ENCODE measurements at places on chromosomes 13 and 19. TPM values are rescaled to one million over a fixed set of nuclear protein-coding genes. Genes with fewer than 3 reads are reported as not detected.

The PBX4 gene
- polyA plus RNA-seq = 1.3 TPM

The SLITRK6 gene
- 0.80 TPM for polyA plus RNA-seq

The APOC4 gene
- not detected for polyA plus RNA-seq

The TMEM150B gene
- polyA plus RNA-seq = not detected

The MBNL2 gene
- polyA plus RNA-seq = 27.4 TPM

The DIRAS1 gene
- polyA plus RNA-seq = 11.1 TPM

The MAST1 gene
- 0.25 TPM for polyA plus RNA-seq

- DNase-seq = no peak
Measured at GRCh38 chr13:73822668-73823592, 311.3 kb downstream of the KLF12 start.

DNA sequence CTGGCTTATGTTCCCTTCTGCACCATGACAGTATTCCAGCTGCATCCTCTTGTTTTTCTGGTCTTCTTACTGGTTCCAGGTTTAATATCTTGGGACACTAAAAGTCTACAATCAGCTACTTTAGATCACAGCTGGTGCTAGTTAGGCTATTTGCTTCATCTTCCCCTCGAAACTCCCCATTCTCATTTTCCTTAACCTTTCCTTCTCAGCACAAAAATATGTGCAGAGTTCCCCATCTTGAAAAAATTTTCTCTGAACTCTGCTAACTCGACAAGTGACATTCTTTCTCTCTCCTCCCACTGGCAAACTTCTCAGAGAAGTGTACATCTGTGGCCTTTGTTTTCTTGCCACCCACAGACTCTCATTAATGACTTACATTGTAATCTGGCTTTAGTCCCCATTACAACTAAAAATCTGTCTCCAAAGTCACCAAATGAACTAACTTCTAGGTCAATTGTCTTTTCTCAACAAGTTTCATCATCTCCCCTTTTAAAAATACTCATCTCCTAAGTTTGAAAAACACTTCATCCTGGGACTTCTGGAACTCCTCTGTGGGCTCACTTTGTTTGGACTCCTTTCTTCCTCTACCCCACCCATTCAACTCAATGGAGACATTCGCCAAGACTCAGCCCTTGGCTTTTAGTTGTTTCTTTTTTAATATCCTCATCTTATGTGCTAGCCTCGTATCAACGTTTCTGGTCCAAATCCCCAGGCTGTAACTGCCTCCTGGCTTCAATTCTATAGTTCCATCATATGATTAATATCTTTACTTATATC is 7.1 kb upstream of the KL start:
- DNase-seq = peak; percentile 24

DNA sequence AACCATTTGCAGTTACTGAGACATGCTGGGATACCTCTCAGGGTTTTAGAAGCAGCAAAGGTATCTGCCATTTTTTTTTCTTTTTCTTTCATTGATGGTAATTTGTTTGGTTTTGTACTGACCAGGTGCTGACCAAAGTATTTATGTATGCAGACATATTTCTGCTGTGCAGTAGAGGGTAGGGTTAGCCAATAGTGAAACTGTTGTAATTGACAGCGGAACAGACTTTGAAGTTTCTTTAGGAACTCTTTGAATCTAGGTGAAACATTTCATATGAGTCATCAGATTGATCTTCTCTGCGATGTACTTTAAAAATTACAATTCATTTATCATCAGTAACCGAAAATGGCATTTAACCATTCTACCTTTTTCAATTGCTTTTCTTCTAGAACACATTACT is 63.0 kb downstream of the ITGBL1 start:
- DNase-seq = no peak

DNA sequence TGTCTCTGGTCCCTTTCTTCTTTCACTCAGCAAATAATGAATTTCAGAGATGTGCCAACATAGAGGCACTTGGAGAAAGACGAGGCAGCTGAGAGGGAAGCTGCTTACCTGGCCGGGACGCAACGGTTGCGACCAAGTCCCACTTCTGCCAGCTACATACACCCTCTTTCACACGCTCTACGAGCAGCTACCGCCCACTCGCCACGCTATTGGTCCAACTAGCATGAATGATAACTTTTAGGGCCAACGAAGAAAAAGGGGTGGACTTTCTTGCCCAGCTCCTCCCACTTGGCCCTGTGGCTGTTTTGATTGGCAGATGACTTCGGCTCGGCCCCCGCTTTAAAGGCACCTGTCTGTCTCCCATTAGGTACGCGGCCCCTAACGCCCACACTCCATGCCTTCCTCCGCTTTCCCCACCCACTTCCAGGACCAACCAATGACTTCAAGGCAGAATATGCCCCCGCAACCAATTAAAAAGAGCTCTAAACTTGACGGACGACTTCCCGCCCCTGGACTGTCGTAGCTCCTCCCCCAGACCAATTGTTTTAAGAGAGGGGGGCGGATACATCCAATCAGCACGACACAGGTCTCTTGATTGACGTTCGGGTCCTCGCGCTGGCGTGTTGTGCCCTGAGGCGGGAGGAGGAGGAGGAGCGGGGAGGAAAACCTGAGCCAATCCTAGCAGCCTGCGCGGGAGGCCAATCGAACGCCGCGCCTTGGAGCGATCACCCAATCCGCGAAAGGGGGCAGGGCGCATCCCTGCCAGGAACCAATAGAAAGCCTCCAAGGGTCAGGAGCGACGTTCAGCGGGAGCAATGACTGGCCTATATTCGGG is 481 bp upstream of the CNOT3 start:
- peak; percentile 100 for DNase-seq

GRCh38 chr19:28322491-28322890 is 890.5 kb downstream of the UQCRFS1 start:
- no peak for DNase-seq

DNA sequence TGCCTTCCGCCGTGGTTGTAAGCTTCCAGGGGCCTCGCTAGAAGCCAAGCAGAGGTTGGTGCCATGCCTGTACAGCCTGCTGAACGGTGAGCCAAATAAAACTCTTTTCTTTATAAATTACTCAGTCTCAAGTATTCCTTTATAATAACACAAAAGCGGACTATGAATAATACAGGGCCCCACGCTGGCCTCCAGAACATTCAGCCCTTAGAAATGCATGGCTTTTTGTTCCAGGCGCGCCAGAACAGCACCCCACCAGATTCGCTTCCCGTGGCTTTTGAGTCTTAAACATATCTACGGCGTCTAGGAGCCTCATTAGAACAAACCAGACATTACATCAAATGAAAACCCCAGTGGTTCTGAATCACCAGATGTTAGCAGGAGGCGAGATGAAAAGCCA is 75.1 kb downstream of the SLC15A1 start:
- DNase-seq = no peak

DNA sequence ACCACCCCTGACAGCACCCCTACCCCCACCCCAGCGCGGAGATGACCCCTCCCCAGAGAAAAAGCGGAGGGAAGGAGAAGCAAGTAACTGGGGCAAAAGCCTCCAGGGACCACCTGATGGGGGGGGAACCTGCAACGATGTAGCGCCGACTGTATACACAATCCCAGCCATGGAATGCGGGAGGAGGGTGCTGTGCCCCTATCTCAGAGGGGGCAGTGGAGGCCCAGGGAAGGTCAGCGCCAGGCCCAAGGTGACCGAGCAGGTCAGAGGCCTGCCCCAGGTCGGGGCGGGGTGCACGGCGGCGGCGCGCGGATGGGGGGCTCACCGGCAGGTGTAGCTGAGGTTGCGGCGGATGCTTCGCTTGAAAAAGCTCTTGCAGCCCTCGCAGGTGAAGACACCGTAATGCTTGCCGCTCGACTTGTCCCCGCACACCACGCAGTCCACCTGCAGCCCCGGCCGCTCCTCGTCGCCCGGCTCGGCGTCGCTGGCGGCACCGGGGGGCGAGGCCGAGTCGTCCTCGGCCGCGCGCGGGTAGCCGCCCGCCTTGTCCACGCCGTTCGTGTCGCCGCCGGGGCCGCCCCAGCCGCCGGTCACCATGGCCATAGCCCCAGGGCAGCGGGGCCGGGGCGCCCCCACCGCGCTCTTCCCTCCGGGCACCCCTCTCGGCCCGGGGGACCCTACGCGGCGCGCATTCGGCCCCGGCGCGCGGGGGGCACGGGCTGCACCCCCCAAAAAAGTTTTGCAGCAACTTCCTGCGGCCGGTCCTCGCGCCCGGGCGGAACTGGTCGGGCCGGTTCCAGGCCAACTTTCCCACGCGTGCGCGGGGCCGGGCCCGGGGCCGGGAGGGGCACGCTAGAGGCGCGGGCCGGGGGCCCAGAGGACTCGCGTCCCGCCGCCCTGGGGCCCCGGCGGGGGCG is 843 bp downstream of the NR2F6 start:
- no peak for DNase-seq

DNA sequence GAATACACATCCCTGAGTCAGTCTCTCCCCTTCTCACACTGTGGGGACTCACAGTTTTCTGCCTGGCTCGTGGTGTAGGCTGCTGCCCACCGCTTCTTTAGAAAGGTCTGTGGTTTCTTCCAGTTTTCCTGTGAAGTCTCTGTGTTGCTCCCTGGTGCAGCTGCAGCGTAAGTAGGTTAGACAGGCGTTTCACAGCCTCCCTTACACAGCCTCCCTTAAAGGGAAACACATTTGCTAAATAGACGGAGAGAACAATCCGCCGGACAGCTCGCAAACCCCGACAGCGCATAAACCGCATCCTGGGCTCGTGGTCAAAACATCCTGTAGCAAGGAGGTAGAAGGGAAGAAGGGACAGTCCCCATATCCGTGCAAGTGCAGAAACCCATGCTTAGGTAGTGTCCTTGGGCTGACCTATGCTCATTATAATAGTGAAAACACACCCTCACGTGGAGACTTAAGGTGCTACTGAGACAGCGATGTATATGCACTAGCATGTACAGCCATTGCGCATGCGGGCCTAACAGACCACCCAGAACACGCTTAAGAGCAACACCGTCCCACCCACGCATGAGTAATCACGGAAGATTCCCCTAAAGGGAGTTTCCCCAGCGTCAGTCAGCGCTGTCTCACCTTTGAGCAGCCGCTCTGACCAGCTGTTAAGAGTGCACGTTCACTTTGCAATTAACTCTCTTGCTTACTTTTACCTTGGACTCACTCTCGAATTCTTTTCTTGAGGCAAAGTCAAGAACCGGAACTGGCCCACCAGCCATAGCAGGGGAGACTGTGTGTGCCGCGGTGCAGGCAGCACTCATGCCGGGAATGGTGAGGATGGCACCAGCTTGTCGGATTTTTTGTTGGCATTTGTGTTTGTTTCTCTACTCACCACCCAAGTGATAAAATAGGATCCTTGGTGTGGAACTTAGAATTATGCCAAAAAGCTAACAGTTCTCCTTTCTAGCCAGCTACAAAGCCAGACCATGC is 16.6 kb downstream of the SIGLEC8 start:
- no peak for DNase-seq

DNA sequence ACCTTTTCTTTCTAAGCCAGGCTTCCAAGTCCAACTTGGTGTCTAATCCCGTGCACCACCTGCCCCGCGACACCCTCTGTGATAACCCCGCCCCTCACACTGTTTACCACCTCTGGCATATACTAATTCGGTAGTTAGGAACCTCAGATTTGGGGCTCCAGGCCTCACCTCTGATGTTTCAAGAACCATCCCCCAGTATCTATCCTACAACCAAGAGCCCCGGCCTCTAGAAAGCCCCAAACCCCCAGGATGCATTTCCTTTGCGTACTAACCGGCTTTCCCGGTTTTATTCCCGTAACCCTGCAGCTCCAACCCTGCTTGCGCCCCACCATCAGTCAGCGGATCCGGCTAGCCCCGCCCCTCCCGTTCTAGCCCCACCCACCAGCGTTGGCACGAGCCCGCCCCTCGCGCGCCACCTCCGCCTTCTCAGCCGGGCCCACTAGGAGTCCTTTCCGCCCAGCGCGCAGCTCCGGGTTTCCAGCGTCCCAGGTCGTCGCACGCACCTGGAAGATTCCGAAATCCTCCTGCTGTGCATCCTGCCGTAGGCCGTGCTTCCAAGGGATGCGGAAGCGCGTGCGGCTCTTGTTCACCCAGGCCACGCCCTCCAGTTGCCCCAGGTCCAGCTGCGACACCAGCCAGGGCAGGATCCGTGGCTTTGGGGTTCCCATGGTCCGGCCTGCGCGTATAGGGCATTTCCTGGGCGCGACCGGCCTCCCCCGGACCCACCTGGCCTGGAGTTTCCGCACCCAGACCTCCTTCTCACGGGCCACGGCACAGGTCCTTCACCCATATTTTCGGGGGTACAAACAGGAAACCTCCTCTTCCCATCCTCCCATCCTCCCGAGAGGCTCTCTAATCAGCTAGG is 1.3 kb downstream of the IRF3 start:
- DNase-seq = no peak

DNA sequence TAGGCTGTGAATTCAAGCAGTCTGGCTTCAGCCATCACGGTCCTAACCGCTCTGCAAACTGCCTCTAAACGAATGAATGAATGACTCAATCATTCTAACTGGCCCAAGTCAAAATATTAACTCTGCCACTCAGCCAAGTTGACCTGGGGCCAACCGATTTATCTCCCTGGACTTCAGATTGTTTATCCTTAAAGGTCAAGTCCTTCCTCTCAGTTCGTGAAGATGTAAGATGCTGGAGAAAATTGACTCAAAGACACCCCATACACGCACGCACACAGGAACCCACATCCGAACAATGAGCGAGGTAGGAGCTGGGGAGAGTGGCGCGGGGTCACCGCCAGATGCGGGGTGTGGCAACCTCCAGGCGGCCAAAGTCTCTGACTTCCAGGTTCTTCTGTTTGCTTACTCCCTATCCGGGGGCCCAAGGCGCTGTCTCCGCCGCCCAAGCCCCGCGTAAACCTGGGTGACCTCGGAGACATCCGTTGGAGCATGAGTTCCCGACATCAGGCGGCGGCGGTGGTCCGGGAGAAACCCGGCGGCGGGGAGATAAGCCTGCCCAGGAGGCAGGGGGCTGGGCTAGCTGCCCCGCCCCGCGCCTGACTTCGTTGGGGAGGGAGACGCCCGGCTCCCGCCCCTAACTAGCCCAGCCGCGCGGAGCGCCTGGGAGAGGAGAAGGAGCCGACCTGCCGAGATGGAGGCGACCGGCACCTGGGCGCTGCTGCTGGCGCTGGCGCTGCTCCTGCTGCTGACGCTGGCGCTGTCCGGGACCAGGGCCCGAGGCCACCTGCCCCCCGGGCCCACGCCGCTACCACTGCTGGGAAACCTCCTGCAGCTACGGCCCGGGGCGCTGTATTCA is at the start of gene CYP2S1:
Gene CYP2S1, plus strand, starts transcription at position 646 of the 856 bp plus-strand sequence. Its CDS starts 46 bp downstream, at position 692.
- no peak for DNase-seq

DNA sequence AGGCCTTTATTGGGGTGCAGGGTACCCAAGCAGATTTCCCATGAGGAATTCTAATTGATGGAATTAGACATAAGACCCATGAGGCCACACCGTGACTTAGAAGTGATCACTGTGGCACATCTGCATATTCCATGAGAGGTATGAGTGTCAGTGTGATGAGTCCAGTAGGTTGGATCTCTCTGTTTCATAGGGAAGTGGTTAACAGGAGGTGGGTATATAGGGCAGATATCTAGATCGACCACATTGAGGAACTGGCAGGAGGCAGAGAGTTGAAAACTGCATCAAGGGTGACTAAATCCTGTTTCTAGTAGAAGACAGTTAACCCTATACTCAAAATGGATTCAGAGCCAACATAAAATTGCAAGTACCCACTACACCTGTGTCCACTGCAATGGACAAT is 68.6 kb upstream of the MIR17HG start:
- DNase-seq = no peak

All from BJ (cell line).